Thymus (tissue), 14 donors: ENCODE measurements at places on chromosomes 2 and 18. TPM values are rescaled to one million over a fixed set of nuclear protein-coding genes. Genes with fewer than 3 reads are reported as not detected.

DNA sequence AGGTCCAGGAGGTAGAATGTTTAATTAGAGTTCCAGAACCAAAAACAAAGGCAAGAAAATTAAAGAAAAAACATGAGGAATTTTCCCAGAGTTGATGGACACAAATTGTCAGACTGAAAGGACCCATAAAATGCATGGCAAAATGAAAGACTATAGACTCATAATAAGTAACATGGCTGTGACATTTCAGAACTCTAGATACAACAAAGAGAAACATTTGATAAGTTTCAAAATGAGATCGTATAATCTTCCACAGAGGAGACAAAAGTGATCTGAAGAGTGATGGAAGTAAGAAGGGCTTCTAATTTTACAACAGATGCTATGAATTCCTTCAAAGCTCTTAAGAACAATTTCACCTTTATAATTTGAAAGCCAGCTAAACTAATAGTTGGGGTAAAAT, 20.4 kb downstream of the ORC4 start:
- no peak for DNase-seq

GRCh38 chr2:194289712-194290346, 1367.2 kb upstream of the SLC39A10 start:
- no peak for DNase-seq

GRCh38 chr2:215653344-215654030, 217.6 kb upstream of the FN1 start:
- no peak for DNase-seq

- DNase-seq = no peak
Observed at GRCh38 chr2:84102274-84102673, 356.8 kb downstream of the SUCLG1 start.

- no peak for DNase-seq
Observed at GRCh38 chr18:46424898-46425297, 232.1 kb downstream of the LOXHD1 start.

- DNase-seq = no peak
Observed at GRCh38 chr18:49601211-49601610, 39.4 kb downstream of the LIPG start.

DNA sequence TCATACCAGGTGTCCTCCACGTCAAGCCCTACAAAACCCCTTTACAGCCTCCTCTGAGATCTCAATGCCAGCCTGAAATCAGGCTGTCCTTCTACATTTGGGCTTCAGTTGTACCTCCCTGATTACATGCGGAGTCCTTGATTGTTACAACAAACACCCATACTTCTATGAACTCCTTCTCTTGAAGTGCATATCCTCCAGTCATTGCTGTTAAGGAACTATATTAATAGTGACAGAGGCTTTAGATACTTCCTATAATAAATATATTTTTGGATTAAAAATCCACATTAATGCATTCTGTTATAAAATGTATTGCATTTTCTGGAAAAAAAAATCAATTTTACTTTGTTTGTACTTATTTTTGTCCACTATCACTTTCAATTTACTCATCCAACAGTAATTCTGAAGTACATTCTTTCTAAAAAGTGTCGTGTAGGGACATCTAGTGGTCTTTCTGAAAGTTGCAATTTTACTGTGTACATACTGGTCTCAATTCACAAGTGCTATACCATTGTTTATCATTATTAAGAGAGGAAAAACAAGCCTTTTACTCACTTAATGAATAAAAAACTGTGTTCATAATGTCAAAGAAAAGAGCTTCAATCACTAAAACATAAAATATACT, 316.4 kb downstream of the DSEL start:
- peak; percentile 20 for DNase-seq

DNA sequence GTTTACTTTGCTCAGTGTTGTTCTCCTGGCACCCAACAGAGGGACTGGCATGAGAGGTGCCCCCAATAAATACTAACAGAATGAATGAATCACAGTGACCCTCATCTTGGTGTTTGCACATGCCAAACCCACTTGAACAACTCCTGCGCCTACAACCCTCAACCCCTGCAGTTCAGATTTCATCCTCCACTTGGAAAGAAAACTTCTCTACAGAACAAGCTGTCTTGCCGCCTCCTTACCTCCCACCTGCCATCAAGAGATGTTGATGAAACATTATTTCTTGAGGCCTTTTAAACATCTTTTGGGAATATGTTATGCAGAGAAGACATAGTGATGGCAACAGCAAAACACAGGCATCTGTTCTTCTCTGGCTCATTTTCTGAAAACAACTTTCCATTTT, 216.0 kb upstream of the SH3BP4 start:
- no peak for DNase-seq

DNA sequence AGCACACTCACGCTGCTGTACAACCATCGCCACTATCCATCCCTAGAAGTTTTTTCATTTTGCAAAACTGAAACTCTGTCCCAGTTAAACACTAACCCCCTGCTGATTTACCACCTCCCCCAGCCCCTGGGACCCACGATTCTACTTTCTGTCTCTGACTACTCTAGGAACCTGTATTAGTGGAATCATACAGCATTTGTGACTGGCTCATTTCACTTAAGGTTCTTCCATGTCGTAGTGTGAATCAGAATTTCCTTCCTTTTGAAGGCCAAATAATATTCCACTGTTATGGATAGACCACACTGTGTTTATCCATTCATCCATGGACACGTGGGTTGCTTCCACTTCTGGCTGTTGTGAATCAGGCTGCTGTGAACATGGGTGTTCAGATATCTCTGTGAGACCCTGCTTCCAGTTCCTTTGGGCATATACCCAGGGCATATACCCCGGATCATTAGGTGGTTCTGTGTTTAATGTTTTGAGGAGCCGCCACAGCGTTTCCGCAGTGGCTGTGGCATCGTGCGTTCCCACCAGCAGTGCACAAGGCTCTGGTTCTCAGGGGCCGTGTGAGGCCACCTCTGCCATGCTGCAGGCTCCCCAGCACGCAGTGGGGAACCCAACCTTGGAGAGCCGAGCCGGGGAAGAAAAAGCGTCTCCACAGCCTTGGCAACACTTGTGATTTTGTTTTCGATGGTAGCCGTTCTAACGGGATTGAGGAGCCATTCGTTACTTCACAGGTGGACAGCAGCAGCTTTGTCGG, 10.1 kb downstream of the RAMP1 start:
- no peak for DNase-seq

- DNase-seq = no peak
Observed at GRCh38 chr2:52810460-52810859, 957.1 kb upstream of the CHAC2 start.

DNA sequence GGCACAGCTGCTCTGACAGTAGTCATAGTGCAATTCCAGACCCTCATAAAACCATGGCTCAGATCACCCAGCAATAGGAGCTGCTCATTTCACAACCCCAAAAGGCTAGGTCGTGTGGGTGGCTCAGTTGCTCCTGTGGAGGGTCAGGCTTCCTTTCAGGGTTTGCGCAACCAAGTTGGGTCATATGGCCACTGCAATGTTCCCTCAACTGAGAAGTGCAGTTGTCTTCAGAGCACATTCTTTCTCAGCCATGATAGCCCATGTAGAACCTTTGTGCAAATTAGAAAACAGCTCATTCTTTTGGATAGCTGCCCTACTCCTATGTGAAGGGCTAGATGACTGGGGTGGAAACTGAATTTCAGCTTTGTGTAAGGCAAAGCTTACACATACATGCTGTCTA, 3.2 kb downstream of the SERPINB13 start:
- no peak for DNase-seq

DNA sequence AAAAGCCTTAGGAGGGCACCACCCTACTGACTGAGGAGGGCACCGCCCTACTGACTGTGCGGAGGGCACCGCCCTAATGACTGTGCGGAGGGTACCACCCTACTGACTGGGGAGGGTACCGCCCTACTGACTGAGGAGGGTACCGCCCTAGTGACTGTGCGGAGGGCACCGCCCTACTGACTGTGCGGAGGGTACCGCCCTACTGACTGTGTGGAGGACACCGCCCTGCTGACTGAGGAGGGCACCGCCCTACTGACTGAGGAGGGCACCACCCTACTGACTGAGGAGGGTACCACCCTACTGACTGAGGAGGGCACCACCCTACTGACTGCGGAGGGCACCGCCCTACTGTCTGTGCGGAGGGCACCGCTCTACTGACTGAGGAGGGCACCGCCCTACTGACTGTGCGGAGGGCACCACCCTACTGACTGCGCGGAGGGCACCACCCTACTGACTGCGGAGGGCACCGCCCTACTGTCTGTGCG, 150.2 kb upstream of the NFATC1 start:
- no peak for DNase-seq

DNA sequence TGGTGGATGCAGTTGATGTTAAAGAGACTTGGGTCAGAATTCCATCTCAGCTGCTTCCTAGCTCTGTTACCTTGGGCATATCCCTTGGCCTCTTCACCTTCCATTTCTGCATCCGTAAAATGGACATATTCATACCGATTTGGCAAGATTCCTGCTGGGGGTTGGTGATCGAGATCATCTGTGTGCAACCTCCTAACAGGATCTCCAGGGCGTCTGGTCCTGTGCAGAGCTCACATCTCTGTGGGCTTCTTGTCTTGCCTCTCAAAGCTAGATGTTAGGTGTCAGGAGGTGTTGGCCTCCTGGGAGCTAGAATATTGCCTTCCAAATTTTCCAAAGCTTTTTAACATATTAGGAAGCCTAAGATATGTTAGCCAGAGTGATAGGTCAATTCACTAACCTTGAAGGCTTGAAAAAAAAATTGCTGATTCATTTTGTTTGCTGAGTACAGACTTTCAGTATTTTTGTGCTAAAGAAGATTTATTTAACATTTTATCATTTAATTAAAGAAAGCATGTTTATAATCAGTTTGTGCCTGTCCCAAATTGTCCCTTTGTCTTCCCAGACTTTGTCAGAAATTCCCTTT, 69.7 kb upstream of the ZNF516 start:
- DNase-seq = no peak

DNA sequence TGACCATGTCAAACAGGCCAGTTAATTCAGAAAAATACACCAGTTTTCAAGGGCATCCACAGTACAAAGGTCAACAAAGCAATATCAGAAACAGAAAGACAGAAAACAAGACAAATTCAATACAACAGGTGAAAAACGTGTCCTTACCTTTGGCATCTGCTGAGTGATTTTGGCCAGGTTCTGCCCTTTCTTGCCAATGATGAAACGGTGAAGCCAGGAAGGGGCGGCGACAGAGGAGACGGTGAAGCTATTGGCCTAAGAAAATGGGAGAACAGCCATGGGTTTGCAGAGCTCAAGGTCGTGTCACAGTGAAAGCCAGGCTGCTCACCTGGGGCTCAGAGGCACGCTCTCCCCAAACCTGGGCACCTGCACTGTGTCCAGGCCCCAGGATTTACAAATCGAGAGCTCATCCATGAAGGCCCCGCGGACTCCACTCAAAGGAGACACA, 60.5 kb downstream of the HDLBP start:
- no peak for DNase-seq

GRCh38 chr2:235723811-235724465, 230.1 kb downstream of the AGAP1 start:
- no peak for DNase-seq

DNA sequence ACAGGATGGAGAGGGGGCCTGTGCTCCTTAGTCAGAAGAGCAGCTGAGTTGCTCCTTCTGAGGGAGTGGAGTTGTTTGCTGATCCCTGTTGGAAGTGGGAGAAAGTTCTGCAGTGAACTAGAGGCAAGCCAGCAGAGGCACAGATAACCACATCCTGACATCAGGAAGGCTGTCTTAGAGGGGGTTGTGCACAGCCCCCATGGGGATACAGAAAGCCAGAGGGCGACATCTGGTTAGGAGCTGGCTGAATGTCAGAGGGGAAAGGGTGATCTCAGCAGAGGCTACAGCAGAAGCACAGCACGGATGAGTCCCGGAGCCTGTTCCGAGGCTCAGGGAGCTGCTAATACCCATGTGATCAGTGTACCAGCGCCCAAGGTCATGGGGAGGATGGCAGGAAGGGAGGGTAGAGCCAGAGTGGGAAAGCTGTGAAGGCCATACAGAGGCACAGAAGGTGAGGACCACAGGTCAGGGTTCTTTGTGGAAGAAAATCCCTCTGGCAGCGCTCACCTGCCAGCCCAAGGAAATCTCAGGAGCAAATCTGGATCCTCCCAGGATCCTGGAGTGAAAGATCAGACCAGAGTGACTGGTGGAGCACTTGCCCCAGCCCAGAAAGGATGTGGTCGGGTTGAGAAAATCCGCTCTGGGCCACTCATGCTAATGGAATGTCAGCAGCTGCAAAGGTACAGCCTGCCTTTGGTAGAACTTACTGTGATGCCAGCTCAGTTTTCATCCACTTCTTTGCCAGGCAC, 111.8 kb downstream of the STPG4 start:
- DNase-seq = no peak

- no peak for DNase-seq
Observed at GRCh38 chr2:225040142-225040541, 2.1 kb downstream of the DOCK10 start.

DNA sequence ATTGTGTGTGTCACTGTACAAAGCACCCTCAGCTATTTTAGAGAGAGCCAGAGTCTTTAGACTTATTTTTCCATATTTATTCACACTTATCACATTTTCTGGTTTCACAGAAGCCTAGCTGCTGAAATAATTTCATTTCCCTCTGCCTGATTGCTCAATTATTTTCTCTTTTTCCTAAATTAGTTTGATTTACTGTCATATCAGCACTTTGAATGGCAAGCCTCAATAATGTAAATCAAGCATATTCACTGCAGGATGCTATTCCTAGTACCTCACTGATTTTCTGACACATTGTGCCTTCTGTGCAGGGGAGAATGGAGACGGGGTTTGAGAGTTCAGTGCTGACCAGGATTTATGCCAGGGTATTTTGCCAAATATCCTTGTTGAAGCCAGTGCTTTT, 48.3 kb downstream of the CPS1 start:
- no peak for DNase-seq

- DNase-seq = no peak
Observed at GRCh38 chr2:182950546-182950945, 84.1 kb upstream of the FRZB start.

- no peak for DNase-seq
Observed at GRCh38 chr2:196291873-196292800, 120.8 kb upstream of the STK17B start.

DNA sequence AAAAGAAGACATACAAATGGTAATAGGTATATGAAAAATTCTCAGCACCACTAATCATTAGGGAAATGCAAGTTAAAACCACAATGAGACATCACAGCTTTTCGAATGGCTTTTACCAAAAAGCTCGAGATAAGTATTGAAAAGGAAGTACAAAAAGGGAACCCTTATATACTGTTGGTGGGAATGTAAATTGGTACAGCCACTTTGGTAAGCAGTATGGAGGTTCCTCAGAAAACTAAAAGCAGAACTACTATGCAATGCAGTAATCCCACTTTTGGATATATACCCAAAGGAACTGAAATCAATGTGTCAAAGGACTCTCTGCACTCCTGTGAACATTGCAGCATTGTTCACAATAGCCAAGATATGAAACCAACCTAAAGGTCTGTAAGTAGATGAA, 107.5 kb upstream of the SPATS2L start:
- DNase-seq = no peak

The GAREM2 gene
- 0.71 TPM for total RNA-seq

The ALLC gene
- 0.05 TPM for total RNA-seq

The CXCR1 gene
- 0.24 TPM for total RNA-seq

The MAB21L4 gene
- total RNA-seq = 1.1 TPM

The NCKAP5 gene
- 2.0 TPM for total RNA-seq

The GKN1 gene
- total RNA-seq = 1.4 TPM

The IL1F10 gene
- total RNA-seq = not detected

The HOXD12 gene
- total RNA-seq = not detected

The NYAP2 gene
- total RNA-seq = 0.05 TPM

The GTF2A1L gene
- total RNA-seq = 0.47 TPM

The CCDC88A gene
- total RNA-seq = 40.8 TPM

The ARL6IP6 gene
- 21.7 TPM for total RNA-seq

The CRYGC gene
- not detected for total RNA-seq
